ENCODE measurements at places on chromosomes 11 and 22. TPM values are rescaled to one million over a fixed set of nuclear protein-coding genes. Genes with fewer than 3 reads are reported as not detected.
A peak's percentile ranks its signal among the peaks of the same experiment; 100 is the strongest.

Gene TMEM138
- total RNA-seq = 23.3 TPM

Gene KRTAP5-2
- total RNA-seq = not detected

Gene MS4A12
- not detected for total RNA-seq

Gene ZNF195
- total RNA-seq = 140 TPM

Gene MRPL21
- total RNA-seq = 54.3 TPM

Gene PNPLA5
- not detected for total RNA-seq

Gene KIRREL3
- total RNA-seq = 25.3 TPM

Gene AMOTL1
- 27.6 TPM for total RNA-seq

Gene CYP2D6
- total RNA-seq = 15.9 TPM

Gene FOSL1
- not detected for total RNA-seq

Gene ESAM
- total RNA-seq = 0.54 TPM

GRCh38 chr22:23553924-23554870, 25.9 kb downstream of the IGLL1 start:
- H3K27ac ChIP-seq = no peak overlapping the region
- no peaks in the 10 kb centered on the region for H3K36me3 ChIP-seq
- H3K4me1 ChIP-seq = peaks cover 7% of the 10 kb centered on the region
- no peak overlapping the region for H3K4me3 ChIP-seq
- DNase-seq = no peak
- peaks cover 4% of the 10 kb centered on the region for H3K27me3 ChIP-seq

GRCh38 chr22:36237462-36238372, 1.6 kb downstream of the APOL2 start:
- DNase-seq = no peak
- peaks cover 4% of the 10 kb centered on the region for H3K4me1 ChIP-seq
- H3K4me3 ChIP-seq = no peak overlapping the region
- H3K27ac ChIP-seq = peak overlapping the region; percentile 54
- H3K27me3 ChIP-seq = no peaks in the 10 kb centered on the region

GRCh38 chr11:34609850-34610249, 11.0 kb upstream of the EHF start:
- peaks cover 4% of the 10 kb centered on the region for H3K36me3 ChIP-seq
- no peak overlapping the region for H3K4me3 ChIP-seq
- H3K27ac ChIP-seq = no peak overlapping the region
- H3K4me1 ChIP-seq = no peaks in the 10 kb centered on the region
- no peak for DNase-seq
- H3K27me3 ChIP-seq = no peaks in the 10 kb centered on the region

DNA sequence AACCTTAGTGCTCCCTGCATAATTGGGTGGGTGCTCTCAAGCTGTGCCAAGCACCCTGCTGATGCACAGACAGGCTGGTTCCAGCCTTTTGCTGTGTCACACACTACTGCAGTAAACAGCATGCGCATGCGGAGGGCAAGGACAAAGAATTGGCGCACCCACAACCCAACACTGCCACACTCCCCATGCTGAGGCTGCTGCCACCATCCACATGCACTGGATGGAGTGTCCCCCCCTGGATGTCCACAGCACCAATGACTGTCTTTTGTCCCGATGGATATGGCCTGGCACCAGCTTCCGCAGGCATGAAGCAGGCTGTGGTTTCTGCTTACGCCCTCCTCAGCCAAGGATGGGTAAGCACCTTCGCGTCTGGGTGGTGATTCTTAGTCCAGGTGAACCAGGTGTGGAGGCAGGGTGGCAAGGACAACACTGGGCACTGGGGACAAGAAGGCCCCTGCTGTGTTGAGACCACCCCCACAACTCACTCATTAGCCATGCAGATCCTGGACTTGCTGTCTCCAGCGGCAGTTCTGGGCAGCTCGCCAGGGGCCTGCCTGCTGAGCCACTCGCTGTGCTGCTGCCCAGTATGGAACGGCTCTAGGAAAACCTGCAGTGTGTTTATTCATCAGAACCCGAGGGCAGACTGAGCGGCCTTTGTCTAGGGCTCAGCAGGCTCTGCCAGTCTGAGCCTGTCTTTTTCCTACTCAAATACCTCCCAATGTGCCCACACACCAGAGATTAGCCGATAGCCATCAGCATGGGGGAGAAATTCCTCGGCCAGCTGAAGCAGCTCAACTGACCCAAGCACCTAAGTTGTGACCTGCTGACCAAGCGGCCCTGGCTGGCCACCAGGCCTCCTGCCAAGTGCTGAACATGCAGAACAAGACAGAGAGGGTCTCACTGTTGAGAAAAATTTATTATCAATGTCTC, 8.2 kb upstream of the NAP1L4 start:
- H3K4me3 ChIP-seq = no peak overlapping the region
- no peak overlapping the region for H3K27ac ChIP-seq
- no peaks in the 10 kb centered on the region for H3K4me1 ChIP-seq
- DNase-seq = no peak
- H3K36me3 ChIP-seq = peaks cover 4% of the 10 kb centered on the region

- H3K27me3 ChIP-seq = peaks cover 14% of the 10 kb centered on the region
- peaks cover 4% of the 10 kb centered on the region for H3K4me1 ChIP-seq
- H3K4me3 ChIP-seq = no peak overlapping the region
- H3K36me3 ChIP-seq = no peaks in the 10 kb centered on the region
- H3K27ac ChIP-seq = no peak overlapping the region
- no peak for DNase-seq
These were observed 6.9 kb downstream of the MUC6 start for GRCh38 chr11:1029654-1030053.

DNA sequence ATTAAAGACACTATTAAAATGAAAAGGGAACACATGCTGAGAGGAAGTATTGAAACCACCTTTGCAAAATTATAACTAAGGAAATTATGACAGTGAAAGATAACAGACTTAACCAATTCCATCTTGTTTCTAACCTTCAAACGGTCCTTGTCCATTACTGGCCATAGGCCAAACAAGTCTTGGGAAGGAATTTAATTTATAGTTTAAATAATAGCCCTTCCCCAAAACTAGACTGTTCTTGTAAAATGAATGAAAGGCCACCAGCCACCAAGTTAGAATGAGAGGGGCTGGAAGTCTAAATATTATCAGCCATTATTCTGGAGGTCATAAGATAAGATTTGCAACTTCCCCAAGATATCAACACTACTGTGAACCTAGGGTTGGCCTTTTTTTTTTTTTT, 1.8 kb upstream of the TALDO1 start:
- H3K27ac ChIP-seq = peak overlapping the region; percentile 15
- no peaks in the 10 kb centered on the region for H3K27me3 ChIP-seq
- H3K4me3 ChIP-seq = no peak overlapping the region

DNA sequence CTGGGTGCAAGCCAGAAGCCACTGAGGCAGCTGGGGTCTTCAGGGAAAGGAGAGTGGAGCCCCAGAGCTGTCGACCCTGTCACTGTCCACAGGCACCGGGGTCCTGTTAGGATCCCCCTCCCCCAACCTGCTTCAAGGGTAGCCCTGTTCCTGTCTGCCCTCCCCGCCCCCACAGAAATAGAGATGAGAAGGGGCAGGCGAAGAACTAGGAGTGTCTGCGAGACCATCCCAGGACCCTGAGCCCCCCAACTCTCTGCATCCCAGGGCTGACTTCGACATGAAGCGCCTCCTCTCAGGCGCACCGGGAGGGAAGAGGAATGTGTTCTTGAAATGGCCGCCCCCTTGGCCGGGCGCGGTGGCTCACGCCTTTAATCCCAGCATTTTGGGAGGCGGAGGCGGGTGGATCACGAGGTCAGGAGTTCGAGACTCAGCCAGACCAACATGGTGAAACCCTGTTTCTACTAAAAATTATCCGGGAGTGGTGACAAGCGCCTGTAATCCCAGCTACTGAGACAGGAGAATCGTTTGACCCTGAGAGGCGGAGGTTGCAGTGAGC, 607 bp upstream of the ZNF70 start:
- peak overlapping the region; percentile 76 for H3K27ac ChIP-seq
- peak overlapping the region; percentile 83 for H3K4me3 ChIP-seq
- peaks cover 11% of the 10 kb centered on the region for H3K27me3 ChIP-seq
- no peak for DNase-seq

DNA sequence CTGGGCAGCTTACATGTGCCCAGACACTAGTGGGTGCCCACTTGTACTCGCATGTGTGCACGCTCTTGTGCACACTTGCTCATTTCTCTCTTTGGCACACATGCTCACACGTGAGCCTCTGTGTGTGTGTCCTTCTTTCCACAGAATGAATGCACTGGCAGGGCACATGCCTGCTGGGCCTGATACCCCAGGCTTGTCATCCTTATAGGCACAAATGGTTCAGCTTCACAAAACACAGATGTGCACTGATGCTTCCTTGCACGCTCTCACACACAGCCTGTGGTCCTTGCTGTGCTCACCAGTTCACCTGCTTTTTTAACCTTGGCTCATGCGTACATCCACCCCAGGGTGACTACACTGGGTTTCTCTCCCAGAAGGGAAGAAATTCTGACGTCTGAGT, 174.8 kb downstream of the BUD13 start:
- H3K27me3 ChIP-seq = peaks cover 12% of the 10 kb centered on the region
- no peak overlapping the region for H3K4me3 ChIP-seq

DNA sequence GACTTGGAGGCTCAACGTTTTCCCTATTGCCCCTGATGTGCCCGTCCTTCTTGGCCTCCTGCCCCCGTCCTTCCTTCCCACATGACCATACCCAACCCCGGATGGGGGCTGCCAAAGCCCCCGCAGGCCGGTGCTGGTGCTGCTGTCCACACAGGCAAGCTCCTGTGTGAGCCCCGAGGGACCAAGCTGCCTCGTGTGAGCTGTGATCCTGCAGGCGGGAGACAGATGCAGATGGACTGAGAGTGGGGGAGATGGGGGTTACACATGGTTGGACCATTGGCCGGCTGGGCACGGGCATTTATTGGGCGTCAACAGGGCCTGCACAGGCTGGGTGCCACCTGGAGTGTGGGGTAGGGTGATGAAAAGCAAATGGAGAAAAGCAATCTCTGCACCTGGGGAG, 313.2 kb upstream of the B3GAT1 start:
- peaks cover 43% of the 10 kb centered on the region for H3K4me1 ChIP-seq
- peaks cover 10% of the 10 kb centered on the region for H3K27me3 ChIP-seq
- H3K36me3 ChIP-seq = no peaks in the 10 kb centered on the region
- no peak overlapping the region for H3K4me3 ChIP-seq
- no peak overlapping the region for H3K27ac ChIP-seq
- DNase-seq = no peak

- no peak for DNase-seq
- H3K4me1 ChIP-seq = peaks cover 11% of the 10 kb centered on the region
- H3K27me3 ChIP-seq = peaks cover 15% of the 10 kb centered on the region
- no peaks in the 10 kb centered on the region for H3K36me3 ChIP-seq
- no peak overlapping the region for H3K4me3 ChIP-seq
- peak overlapping the region; percentile 91 for H3K27ac ChIP-seq
These were observed 2.1 kb upstream of the CDKN1C start for GRCh38 chr11:2887515-2888195.

GRCh38 chr11:128236506-128237498, 350.6 kb downstream of the ETS1 start:
- H3K4me1 ChIP-seq = no peaks in the 10 kb centered on the region
- no peak overlapping the region for H3K27ac ChIP-seq
- DNase-seq = no peak
- peaks cover 4% of the 10 kb centered on the region for H3K36me3 ChIP-seq

DNA sequence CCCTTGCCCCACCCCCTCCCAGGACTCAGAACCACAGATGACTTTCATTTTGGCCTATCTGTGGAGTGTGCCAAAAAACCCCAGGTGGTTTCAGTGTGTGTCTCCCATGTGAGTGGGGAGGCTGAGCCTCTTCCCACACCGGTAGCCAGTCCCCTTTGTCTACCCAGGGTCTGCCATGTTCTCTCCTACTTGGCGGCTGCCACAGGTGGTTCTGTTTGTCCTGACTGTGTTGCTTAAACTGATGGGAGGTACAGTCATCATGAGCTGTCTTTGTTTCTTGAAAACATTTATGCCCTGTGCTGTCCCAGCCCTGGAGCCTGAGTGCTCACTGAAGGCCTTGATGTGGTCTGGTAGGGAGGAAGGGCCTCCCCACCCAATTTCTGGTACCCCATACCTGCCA, 39.7 kb upstream of the SUSD2 start:
- no peak overlapping the region for H3K27ac ChIP-seq
- no peak overlapping the region for H3K4me3 ChIP-seq
- H3K36me3 ChIP-seq = no peaks in the 10 kb centered on the region

- no peaks in the 10 kb centered on the region for H3K27me3 ChIP-seq
- H3K4me3 ChIP-seq = no peak overlapping the region
- peaks cover 2% of the 10 kb centered on the region for H3K4me1 ChIP-seq
- peak; percentile 42 for DNase-seq
- H3K27ac ChIP-seq = no peak overlapping the region
These were observed 25.4 kb downstream of the KCNJ4 start for GRCh38 chr22:38429499-38430068.

GRCh38 chr11:13386567-13386966, 76.5 kb downstream of the BTBD10 start:
- H3K4me1 ChIP-seq = no peaks in the 10 kb centered on the region
- H3K27me3 ChIP-seq = peaks cover 4% of the 10 kb centered on the region
- no peak overlapping the region for H3K4me3 ChIP-seq
- no peaks in the 10 kb centered on the region for H3K36me3 ChIP-seq
- no peak overlapping the region for H3K27ac ChIP-seq

GRCh38 chr22:42430528-42431125, 1.6 kb downstream of the NFAM1 start:
- peak overlapping the region; percentile 30 for H3K4me3 ChIP-seq
- DNase-seq = no peak
- no peak overlapping the region for H3K27ac ChIP-seq
- peaks cover 13% of the 10 kb centered on the region for H3K27me3 ChIP-seq

DNA sequence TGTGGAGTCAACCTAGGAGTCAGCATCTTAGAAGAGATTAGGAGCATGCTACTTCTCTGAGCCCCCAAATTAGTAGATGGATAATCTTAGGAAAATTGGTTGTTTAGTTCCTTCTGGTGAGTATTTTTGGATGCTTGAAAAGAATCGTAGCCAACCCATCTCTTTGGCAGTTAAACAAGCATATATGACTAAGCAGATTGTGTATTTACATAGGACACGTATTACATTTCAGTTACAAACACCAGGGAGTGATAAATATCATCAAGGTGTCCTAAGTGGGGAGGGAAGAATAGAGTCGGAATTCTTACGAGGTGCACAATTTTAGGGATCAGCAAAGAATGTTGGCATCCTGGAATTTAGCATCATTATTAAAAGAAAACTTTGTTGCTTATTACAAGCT, 13.5 kb downstream of the PLET1 start:
- H3K36me3 ChIP-seq = peaks cover 17% of the 10 kb centered on the region
- DNase-seq = no peak
- H3K4me1 ChIP-seq = no peaks in the 10 kb centered on the region
- no peak overlapping the region for H3K27ac ChIP-seq
- H3K27me3 ChIP-seq = no peaks in the 10 kb centered on the region
- no peak overlapping the region for H3K4me3 ChIP-seq

Measured in glutamatergic neuron (in vitro differentiated cells).